ENCODE measurements at places on chromosomes 7 and 10. TPM values are rescaled to one million over a fixed set of nuclear protein-coding genes. Genes with fewer than 3 reads are reported as not detected.

DNA sequence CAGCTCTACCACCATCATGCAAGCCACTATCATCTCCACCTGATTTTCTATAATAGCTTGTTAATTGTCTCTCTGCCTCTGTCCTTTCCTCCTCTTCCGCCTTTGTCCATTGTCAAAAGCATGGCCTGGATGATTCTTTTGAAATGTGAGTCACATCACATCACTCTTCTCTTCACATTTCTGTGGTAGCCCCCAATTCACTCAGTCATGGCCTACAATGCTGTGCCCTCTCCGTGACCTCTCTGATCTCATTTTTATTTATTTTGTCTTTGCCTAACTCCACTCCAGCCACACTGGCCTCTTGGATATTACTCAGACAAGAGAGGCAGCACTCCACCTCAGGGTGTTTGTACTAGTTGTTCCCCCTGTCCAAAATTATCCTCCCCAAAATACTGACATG, 4.9 kb upstream of the ABCB4 start:
- DNase-seq: no peak

DNA sequence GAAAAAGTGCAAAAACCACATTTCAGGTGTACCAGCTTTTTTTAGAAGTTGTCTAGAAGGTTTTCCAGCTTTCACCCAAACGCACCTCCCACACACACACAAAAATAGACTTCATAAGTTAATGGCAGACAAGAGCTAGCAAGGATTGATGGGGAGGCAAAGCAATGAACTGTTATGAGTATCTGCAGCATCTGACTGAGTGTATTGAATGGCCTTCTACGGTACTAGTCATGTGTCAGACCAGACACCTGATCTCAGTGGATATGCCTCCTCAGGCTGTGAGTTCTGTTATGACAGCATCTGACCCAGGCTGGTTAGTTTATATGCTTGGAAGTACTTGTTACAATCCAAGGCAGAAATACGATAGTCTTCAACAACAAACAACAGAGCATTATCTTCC, 406.1 kb upstream of the AUTS2 start:
- no peak for DNase-seq

GRCh38 chr7:1028775-1029636, 15.3 kb upstream of the GPR146 start:
- DNase-seq: peak; percentile 91

- no peak for DNase-seq
Observed at GRCh38 chr10:60315311-60315710, 74.4 kb downstream of the ANK3 start.

- peak; percentile 74 for DNase-seq
Observed at GRCh38 chr7:151853896-151854719, 22.8 kb downstream of the PRKAG2 start.

DNA sequence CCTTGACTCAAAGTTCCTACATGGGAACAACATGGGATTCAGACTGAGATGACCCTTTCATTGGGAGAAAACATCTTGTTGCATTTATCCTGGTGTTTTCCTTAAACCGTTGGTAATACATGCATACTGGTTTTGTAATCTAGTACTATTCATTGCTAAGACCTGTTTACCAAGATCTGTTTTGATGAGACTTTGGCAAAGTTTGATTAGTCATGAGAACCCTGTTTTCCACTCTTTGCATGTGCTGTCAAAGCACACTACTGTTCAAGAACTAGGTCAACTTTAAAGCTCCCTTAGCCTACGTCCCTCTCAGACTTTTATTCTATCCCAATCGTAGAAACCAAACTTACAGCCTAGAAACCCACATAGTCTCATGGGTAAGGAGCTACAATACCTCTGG, 650.9 kb downstream of the GATA3 start:
- no peak for DNase-seq

GRCh38 chr10:86553213-86553612, 31.6 kb upstream of the WAPL start:
- no peak for DNase-seq

Gene HKDC1
- 3.1 TPM for polyA plus RNA-seq

Gene MOGAT3
- polyA plus RNA-seq: not detected

Gene ARHGAP19
- 1.8 TPM for polyA plus RNA-seq

Gene CRPPA
- polyA plus RNA-seq: 0.23 TPM

Measured in aorta (tissue), 5 donors.